ENCODE measurements at places on chromosomes 5 and 9. TPM values are rescaled to one million over a fixed set of nuclear protein-coding genes. Genes with fewer than 3 reads are reported as not detected.

DNA sequence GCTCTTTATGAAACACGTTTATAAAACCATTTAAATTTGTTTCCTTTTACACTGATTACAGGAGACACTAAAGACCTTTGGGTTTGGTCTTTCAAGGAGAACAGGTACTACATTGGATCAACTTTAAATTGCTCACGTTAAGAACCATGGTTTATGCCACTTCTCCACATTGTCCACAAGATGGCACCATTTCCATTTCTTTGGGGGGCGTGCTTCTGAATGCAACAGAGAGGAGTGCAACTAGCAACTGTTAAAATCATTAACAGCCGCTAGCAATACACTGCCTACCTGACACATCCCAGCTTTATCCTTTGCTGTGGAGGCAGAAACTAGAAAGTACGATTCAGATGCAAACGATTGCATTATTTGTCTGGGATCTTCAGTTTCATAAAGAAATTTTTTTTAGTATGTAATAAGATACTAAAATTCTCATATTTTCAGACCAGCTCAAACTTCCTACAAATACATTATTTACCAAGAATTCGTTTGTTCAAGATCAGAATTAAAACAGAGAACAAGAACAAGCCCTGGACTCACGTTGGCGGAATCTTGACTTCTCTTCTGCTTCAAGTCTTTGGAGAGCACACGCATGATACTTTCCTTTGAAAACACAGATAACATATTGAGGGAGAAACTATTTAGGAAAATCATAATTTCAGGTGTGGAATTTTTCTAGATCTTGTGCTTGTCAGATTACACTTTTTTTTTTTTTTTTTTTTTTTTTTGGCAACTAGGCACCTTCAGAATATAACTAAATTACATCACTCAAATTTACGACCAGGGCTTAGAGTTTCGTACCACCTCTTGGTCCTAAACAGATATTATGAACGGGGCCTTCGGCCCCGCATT is 702 bp downstream of the CDC20B start:
- peak; percentile 56 for DNase-seq

DNA sequence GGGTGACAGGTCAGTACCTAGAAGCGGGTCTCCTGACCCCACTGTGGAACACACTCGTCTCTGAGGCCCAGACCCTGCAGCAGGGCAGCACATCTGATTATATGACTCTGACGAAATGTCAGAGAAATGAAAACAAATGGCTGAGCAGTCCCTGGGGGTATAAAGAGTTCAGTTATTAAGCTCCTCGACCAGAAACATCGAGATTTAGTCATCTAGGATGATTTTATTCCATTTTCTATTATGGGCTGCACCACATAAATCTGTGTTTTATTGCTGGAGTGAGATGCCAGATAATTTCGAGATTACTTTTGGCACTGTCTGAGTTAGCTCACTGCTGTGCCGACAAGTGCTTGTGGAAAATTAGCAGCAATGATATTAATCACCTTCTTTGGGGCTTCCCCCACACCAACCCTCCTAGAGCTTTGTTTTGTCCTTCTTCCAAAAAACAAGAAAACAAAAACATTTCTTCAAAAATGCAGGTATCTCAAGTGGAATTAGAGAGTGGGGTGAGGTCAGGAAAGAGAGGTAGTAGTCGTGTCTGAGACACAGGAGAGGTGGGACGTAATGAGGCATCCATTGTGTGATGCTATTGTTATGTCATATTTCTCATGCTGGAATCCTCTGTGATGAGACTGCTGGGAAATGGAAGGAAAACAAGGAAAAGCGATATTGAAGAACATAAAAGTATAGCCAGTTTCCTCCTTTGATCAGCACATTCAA is 495.5 kb downstream of the DMAC1 start:
- no peak for DNase-seq

GRCh38 chr9:35521708-35522107 is 31.8 kb downstream of the RUSC2 start:
- DNase-seq, result no peak

DNA sequence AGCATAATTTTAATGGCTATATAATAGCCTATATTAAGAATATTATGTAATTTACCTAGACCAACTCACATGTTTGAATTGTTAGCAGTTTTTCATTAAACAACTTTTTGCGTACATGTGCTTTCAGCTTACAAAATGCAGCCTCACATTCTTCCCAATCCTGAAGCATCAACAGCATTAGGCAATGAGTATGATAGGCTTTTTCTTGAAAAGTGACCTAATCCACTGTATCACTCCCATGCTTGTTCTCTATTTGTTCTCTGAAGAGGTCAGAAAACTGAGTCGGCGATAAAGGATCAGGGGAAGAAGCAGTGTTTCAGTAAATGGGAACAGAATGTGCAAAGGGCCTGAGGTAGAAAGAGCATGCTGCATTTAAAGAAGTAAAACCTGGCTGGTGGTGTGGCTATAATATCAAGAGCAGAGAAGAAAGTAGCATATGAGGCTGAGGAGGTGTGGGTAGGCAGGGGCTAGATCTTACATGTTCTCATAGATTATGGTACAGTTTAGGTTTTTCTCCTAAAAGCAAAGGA is 212.4 kb downstream of the SAXO1 start:
- no peak for DNase-seq

The CD180 gene
- total RNA-seq, result not detected

The HINT1 gene
- total RNA-seq, result 195 TPM

All from Caki2 (cell line).